Naive thymus-derived CD8-positive, alpha-beta T cell (primary cell): ENCODE measurements at places on chromosomes 6 and 20. TPM values are rescaled to one million over a fixed set of nuclear protein-coding genes. Genes with fewer than 3 reads are reported as not detected.

- DNase-seq, result no peak
- peaks cover 13% of the 10 kb centered on the region for H3K4me1 ChIP-seq
- no peaks in the 10 kb centered on the region for H3K36me3 ChIP-seq
- peak overlapping the region; percentile 35 for H3K27ac ChIP-seq
- no peak overlapping the region for H3K4me3 ChIP-seq
- H3K27me3 ChIP-seq, result peaks cover 19% of the 10 kb centered on the region
These were observed 31.3 kb downstream of the TRMT6 start for GRCh38 chr20:5918856-5919625.

- no peaks in the 10 kb centered on the region for H3K27me3 ChIP-seq
- peak overlapping the region; percentile 85 for H3K4me3 ChIP-seq
- H3K4me1 ChIP-seq, result peaks cover 59% of the 10 kb centered on the region
- peaks cover 5% of the 10 kb centered on the region for H3K36me3 ChIP-seq
These were observed 3.1 kb downstream of the NOL4L start for GRCh38 chr20:32581839-32582658.

The ALDH5A1 gene
- total RNA-seq, result 18.8 TPM

DNA sequence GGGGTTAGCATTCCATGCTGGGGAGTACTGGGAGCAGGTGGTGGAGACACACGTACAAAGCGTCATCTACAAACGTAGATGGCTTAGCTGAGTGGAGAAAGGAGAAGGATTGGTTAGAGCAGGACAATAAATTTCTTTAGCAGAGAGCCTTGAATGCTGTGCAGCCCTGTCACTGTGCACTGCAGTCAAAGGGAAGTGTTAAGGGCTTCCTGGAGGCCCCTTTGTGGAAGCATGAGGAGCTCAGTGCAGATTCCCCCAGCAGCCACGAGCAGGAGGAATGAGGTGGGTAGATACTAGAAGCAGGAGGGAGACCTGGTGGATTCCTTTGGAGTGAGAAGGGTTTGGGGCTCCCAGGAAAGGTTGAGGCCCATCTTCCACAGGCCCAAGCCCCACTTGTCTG, 6.1 kb upstream of the TREML4 start:
- peaks cover 6% of the 10 kb centered on the region for H3K4me1 ChIP-seq
- no peak overlapping the region for H3K27ac ChIP-seq
- no peaks in the 10 kb centered on the region for H3K36me3 ChIP-seq
- H3K4me3 ChIP-seq, result no peak overlapping the region
- no peak for DNase-seq
- H3K27me3 ChIP-seq, result no peaks in the 10 kb centered on the region

DNA sequence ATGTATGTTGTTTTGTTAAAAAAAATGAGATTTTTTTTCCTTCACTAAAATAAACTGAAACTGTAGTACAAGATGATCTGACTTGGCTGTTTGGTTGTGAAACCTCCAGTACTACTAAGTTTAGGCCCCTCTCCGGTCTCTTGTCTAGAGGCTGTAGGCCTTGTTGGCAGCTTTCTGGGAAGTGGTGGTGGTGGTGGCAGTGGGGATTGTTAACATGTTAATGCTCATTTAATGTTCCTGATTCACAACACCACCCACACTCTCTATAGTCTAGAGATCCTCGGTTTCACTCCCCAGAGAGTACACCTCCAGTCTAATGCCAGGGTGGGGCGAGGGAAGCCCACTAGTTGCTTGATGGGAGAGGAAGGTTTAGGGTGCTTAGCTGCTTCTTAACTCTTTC, 24.1 kb downstream of the STK4 start:
- H3K4me1 ChIP-seq, result peaks cover 32% of the 10 kb centered on the region
- H3K27ac ChIP-seq, result peak overlapping the region; percentile 93
- no peaks in the 10 kb centered on the region for H3K27me3 ChIP-seq
- peak overlapping the region; percentile 66 for H3K4me3 ChIP-seq
- peaks cover 84% of the 10 kb centered on the region for H3K36me3 ChIP-seq

DNA sequence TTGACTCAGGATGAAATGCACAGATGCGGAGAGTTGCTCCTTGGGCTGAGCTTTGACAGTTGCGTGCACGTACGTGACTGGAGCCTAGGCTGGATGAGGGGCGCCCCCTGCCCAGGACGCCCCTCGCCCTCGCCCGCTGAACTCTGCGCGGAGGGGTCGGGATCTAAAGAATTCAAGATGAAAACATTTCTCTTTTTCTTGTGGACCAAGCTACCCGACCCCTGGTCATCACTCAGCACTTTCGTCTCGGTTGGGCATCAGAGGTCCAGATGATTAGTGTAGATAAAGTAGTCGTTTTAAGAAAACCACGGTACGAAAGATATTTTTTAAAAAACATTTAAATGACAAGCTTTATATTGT, 700 bp downstream of the DTD1 start:
- peaks cover 30% of the 10 kb centered on the region for H3K4me1 ChIP-seq
- DNase-seq, result no peak
- no peaks in the 10 kb centered on the region for H3K36me3 ChIP-seq
- H3K27ac ChIP-seq, result peak overlapping the region; percentile 89
- peak overlapping the region; percentile 90 for H3K4me3 ChIP-seq

DNA sequence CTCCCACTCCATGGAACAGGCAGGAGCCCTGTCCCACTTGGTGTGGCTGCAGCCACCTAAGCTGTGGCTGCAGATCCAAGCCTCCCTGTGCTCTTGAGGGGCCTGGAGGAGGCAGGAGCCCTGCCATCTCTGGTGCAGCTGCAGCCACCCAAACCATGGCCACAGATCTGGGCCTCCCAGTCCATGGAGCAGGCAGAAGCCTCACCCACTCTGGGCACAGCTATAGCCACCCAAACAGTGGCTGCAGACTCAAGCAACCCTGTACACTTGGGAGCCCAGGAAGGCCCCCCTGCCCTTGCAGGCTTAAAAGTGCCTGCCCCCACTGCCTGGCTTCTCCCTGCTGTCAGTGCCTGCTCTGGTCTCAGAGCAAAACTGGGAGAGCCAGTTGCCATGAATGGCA, 320.3 kb downstream of the RFPL4B start:
- no peak for DNase-seq
- H3K4me3 ChIP-seq, result no peak overlapping the region
- H3K4me1 ChIP-seq, result no peaks in the 10 kb centered on the region

GRCh38 chr20:34954904-34955230, 739 bp downstream of the GSS start:
- peak overlapping the region; percentile 97 for H3K4me3 ChIP-seq
- no peak for DNase-seq
- peaks cover 21% of the 10 kb centered on the region for H3K4me1 ChIP-seq
- peak overlapping the region; percentile 97 for H3K27ac ChIP-seq
- H3K36me3 ChIP-seq, result no peaks in the 10 kb centered on the region
- no peaks in the 10 kb centered on the region for H3K27me3 ChIP-seq

DNA sequence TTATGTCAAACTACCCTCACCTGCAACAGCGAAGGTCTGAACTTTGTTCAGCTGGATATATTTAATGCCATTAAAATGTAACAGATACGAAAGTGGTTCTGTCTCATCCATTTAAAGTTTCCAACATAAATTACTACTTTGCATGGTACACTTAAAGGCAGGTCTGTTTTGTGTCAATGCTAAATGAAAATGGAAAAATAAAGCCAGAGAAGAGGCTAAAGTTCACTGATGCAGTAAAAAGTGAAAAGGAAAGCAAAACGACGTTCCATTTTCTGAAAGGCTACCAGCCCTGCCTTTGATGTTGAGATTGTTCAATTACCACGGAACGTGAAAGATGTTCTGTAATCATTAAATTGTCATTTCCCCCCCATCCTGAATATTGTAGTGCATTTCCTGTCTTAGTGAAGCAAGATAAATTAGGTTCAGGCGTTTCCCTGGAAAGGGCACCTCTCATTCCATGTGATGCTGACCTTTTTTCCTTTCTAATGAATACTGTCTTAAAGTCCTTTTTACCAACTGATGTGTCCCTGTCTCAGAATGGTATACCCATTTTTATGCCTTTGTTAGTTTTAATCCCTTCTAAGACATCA, 334.7 kb upstream of the JAG1 start:
- no peak overlapping the region for H3K27ac ChIP-seq
- DNase-seq, result no peak
- no peaks in the 10 kb centered on the region for H3K27me3 ChIP-seq
- H3K36me3 ChIP-seq, result peaks cover 5% of the 10 kb centered on the region

DNA sequence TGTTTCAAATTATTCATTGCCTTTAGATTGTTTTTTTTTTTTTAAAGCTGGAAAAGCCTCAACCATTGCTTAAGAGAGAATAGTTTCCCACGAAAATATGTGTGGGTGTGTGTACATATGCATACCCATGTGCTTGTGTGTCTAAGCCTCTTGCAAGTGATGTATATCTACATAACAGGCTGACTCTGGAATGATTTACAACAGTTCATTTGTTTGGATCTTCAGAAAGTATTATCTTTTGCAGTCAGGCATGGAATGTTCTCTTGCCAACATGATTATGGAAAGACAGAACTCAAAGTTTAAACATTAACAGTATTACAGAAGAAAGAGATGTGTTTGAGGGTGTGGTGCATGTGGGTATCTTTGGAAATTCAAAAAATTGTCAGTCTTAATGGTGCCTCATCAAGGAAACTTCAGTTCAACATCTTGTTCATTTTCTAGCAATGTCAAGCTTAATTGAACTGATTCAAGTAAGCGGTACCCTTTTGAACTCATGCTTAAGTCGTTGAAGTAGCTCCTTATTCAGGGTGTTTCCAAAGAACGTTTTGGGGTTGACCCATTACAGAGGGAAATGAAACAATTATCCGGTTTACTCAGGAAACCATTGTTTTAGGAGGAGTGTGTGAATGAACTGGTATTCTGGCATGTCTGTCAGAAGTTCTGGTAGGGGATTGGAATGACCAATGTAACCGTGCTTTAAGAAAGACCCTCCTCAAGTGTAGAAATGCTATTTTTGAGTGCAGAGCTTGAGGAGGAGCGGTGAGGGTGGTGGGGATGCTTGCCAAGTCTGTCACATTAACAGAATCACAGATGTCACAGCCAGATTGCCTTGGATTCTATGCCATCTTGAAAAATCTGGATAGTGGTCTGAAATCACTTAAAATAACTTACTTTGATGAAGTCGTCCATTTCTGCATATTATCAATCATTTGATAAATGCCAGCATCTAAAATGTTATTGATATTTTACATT, 60.3 kb downstream of the ADGRG6 start:
- H3K27me3 ChIP-seq, result no peaks in the 10 kb centered on the region
- H3K4me1 ChIP-seq, result peaks cover 8% of the 10 kb centered on the region
- no peak for DNase-seq
- no peaks in the 10 kb centered on the region for H3K36me3 ChIP-seq
- H3K4me3 ChIP-seq, result no peak overlapping the region
- H3K27ac ChIP-seq, result no peak overlapping the region

The DZANK1 gene
- 3.4 TPM for total RNA-seq
